COR-L47 (cell line): ENCODE measurements at places on chromosomes 3 and 15.

- no peak for DNase-seq
Measured at GRCh38 chr3:134149286-134149685, 101.4 kb downstream of the RYK start.

- DNase-seq, result no peak
Measured at GRCh38 chr3:174737966-174738365, 121.2 kb upstream of the NAALADL2 start.

DNA sequence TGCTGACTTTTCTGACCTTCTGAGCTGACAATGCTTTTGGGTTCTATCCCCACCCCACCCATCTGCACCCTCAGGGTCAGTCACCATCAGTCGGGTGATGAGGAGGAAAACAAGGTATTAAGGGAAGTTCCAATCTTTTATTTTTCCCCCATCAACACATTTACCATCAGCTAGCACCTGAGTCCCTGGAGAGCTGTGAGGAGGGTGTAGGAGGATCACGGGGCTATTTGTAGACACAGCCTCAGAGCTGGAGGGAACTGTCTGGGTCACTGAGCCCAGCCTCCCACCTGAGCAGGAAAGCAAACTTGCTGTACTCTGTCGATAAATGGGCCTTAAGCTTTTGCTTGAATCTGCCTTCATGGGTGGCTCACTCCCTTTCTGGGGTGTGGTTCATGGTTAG lies 24.8 kb upstream of the ZFAND6 start:
- DNase-seq, result no peak

- no peak for DNase-seq
Measured at GRCh38 chr15:51874751-51875644, 45.5 kb downstream of the TMOD3 start.

DNA sequence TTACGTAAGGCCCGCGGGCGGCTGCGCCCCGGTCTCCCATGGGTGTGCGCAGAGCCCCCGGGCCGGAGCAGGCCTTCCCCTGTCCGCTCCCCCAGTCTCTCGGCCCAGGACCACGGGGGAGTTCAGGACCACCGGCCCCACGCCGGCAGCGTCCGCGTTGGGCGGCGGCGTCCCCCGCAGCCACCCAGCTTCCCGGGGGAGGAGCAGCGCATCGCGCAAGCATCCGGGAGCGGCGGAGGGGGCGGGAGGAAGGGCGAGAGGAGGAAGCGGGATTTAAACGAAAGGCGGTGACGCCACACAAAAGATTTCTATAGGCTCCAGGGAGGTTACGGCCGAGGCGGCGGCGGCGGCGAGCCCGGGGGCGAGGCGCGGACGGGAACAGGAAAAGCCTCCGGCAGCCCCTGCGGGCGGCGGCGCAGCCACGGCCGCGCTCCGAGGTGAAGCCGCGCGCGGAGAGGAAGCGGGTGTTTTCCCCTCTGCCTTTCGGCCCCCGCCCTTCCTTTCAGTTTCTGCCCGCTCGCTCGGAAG lies at the start of gene TLNRD1:
Gene TLNRD1 (plus strand): TSS at position 300 of the 528 bp plus-strand sequence. CDS start 1,349 bp downstream, outside the sequence.
- DNase-seq, result peak; percentile 79

- peak; percentile 23 for DNase-seq
Measured at GRCh38 chr3:47324278-47324865, 41.6 kb downstream of the KLHL18 start.

DNA sequence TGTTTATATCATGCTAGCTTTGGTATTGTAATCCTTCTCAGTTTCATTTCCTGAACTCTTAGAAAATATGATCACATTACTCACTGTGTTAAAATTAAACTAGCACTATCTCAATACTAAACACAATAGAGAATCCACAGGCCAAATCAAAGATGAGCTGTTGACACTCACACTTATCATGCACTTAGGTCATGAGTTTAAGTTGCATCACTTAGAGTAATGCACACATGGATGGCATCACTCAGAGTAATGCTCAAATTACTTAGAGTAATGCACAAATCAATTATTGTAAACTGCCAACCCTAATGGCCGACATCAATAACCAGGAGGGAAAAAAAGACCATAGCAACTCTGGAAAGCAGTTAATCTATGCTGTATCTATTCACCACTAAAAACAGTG lies 40.0 kb upstream of the MCF2L2 start:
- no peak for DNase-seq

- no peak for DNase-seq
Measured at GRCh38 chr3:15936312-15936711, 138.5 kb upstream of the ANKRD28 start.

DNA sequence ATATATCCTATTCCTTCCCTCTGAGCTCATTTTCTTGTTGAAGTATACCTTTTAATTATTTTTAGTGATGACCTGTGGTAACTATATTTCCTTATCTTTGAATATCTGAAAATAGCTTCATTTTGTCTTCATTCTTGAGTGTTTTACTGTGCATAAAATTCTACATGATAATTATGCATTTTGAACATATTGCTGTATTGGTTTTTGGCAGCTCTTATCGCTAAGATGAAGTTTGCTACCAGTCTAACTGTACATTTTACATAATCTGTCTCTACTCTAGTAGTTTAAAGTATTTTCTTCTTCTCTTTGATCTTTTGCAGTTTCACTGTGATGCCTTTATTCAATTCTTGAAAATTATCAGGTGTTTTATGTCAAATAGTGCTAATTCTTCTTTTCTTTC lies 189.5 kb downstream of the ISL2 start:
- no peak for DNase-seq

DNA sequence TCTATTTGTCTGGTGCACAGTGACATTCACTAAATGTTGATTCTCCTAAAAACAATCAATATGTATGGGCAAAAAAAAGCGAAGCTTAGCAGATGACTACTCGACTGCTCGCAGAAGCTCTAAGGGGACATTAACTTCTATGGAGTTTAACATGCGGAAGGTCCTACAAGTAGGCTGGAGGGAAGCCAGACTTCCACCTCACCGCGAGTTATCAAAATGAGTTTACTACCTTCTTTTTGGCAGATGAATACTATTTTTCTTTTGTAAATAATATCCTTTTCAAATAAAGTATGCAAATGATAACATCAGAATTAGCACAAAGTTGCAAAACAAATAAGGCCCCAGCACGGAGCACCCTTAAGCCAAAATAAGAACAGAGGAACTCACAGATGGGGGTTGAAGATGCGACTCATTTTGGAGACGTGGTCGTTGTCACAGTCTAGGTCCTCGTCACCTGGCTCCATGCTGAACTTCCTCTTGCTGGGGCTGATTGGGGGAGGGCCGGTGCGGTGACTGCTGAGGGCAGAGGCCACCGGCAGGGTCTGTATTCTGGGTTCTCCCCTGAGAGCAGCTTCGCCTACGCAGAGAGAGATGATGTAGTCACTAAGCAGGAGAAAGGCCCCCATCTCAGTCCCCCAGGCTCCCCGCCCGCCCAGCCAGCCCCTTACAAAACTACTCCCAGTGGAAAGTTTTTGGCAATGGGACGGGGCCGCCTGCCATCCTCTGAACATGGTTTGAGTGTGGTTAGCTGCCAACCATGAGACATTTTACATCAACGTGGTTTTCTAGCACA lies 42.1 kb downstream of the VGLL4 start:
- DNase-seq, result no peak

DNA sequence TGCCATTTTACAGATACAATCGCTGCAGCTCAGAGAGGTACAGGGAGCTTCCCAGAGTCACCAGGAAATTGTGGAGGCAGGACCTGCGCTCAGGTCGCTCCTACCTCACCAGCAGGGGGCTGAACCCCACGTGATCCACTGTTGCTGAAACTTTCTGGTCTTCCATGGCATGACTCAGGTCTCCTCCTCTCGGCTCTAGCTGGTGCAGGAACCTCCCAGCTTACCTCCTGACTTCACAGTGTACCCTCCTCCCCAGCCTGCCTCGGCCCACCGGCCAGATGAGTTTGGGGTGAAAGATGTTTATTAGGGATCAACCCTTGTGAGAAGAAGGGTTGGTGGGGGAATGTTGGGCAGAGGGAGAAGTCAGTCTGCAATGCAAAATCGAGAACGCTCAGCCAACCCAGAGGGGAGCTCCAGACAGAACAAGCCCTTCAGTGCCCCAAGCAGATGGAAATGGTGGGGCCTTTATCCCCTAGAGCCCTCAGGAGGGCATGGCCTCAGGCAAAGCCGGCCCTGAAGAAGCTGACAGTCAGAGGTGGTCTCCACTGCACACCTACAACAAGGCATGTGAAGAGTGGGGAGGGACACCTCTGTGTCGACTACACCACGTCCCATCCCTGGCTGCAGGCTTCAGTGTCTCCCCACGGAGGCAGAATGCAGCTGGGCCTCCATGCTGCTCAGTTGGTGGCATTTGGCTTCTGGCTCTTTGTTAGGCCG lies 118.6 kb upstream of the PRR20G start:
- DNase-seq, result no peak

- DNase-seq, result no peak
Measured at GRCh38 chr3:101281521-101282030, 38.8 kb downstream of the IMPG2 start.

GRCh38 chr3:175007306-175007705 lies 148.2 kb downstream of the NAALADL2 start:
- DNase-seq, result no peak

DNA sequence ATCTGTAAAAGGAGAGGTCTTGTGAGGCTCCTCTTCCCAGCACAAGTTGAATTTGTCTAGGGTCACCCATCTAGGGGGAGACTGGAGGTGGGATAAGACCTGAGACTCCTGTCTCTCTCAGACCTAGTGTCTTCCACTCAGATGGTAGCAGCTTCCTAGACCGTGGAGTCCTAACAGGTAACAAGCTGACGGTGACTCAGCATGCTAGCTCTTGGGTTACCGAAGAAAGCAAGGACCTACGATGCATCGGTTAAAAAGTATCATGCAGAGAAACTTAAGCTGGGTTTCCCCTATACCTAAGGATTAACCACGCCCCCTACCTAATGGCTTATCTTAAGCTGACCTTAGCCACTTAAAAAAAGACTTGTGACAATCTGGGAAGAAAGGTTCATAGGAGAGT lies 7.6 kb downstream of the LRRN1 start:
- no peak for DNase-seq

- DNase-seq, result no peak
Measured at GRCh38 chr3:106032479-106032878, 163.7 kb upstream of the CBLB start.

DNA sequence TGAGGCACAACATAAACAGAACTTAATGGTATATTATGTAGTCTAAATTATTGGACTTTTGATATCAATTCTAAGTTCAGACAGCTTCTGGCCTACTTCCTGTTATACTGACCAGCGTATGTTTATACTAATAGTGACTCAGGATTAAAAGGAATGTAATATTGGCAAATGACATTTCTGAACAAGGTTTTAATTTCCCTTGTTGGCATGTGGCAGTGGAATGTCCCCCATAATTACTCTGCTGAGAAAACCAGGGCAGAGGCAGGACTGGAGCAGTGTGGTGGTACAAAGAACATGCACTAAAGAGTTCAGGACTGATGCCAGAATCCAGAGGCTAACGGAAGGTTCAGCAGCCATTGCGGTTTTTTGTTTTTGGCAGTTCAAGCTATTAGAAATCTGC lies 184.0 kb downstream of the KCNAB1 start:
- no peak for DNase-seq

- no peak for DNase-seq
Measured at GRCh38 chr3:43320288-43320687, 33.9 kb downstream of the SNRK start.

GRCh38 chr3:113218011-113218680 lies 6.8 kb downstream of the BOC start:
- DNase-seq, result no peak

- DNase-seq, result no peak
Measured at GRCh38 chr3:32404714-32405113, 13.1 kb downstream of the CMTM7 start.
